ENCODE measurements at places on chromosomes 1 and 21. TPM values are rescaled to one million over a fixed set of nuclear protein-coding genes. Genes with fewer than 3 reads are reported as not detected.

Gene LENEP
- not detected for total RNA-seq

Gene GOLT1A
- total RNA-seq, result 4.9 TPM

Gene THEM4
- 18.1 TPM for total RNA-seq

Gene CNST
- total RNA-seq, result 13.5 TPM

Gene JAM2
- total RNA-seq, result not detected

Gene FMO5
- 3.2 TPM for total RNA-seq

Gene SERINC2
- total RNA-seq, result 51.5 TPM

Gene GUCA2B
- not detected for total RNA-seq

Gene TSSK3
- not detected for total RNA-seq
